MG63 (cell line): ENCODE measurements at places on chromosomes 1 and 21. TPM values are rescaled to one million over a fixed set of nuclear protein-coding genes. Genes with fewer than 3 reads are reported as not detected.

The GPR37L1 gene
- total RNA-seq = not detected in 2 replicates

The KCNC4 gene
- total RNA-seq = 3.1 and 4.4 TPM in 2 replicates

- peak; percentile 88 for DNase-seq
Measured at GRCh38 chr1:183600136-183600535, 9.9 kb upstream of the NCF2 start.

DNA sequence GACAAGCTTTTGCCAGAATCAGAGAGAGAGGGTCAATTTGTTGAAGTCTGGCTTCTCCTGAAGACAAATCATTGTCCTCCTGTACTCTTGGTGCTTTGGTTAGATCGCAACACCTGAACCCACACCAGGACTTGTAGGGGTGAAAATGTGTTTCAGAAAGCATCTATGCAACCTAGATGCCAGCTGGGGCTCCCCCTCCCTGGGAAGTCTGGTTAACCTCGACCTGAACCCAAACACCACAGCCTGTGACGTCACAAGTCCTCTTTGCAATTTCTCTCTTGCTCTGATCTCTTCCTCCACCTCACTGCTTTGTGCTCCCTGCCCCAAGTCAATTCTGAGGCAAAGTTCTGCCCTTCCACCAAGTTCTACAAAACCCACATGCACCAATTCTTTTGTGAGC, 42.8 kb upstream of the USP24 start:
- no peak for DNase-seq

GRCh38 chr1:171038284-171038683, 52.4 kb upstream of the FMO3 start:
- no peak for DNase-seq

DNA sequence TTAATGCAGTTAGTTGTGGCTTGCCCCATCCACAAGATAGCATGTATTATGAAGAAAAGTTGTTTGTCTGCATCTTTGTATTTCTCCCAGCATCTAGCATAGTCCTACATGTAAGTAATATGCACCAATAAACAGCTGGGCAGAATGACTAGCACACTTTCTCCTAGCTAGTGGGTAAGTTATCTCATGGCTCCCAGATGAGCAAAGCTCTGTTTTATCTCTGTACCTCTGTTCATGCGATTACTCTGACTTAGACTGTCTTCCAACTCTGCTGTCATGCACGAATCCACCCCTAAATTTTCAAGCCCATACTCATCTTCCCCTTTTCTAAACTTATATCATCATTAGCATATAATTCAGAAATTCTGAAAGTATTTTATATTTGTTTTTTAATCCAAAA, 37.5 kb upstream of the KCTD3 start:
- no peak for DNase-seq

GRCh38 chr1:248862998-248863881, 4.4 kb upstream of the ZNF692 start:
- DNase-seq = peak; percentile 75

GRCh38 chr1:72119491-72119890, 162.8 kb downstream of the NEGR1 start:
- no peak for DNase-seq

DNA sequence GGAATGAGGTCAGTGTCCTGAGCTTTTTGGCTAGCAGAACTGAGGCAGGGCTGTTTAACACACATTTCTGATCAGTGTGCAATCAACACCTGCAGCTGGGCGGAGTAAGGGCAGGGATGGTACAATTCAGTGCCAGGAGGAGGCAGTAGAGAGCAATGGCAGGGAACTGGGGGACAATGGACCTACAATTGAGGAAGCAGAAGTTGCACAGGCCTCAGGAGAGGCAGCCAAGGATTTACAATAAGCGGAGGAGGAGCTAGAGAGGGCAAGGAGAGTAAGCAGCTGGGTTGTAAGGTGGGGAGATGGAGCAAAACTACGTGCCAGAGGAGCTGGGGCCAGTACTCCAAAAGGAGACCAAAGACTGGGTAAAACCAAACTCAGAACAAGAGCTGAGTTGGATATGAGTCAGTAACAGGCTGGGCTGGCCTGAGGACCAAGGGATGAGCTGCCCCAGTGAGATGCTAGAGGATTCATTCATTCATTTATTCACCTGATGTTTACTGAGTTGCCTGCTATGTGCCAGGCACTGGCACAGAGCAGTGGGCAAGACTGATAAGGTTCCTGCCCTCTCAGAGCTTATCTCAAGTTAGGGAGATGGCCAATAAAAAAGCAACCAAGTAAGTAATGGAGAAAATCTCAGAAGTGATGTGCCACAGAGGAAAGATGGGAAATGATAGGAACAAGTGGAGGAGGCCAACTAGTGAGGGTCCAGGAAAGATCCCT, 10.4 kb upstream of the GALE start:
- no peak for DNase-seq
